Heart right ventricle (tissue), 16 donors: ENCODE measurements at places on chromosomes 16 and 17.

DNA sequence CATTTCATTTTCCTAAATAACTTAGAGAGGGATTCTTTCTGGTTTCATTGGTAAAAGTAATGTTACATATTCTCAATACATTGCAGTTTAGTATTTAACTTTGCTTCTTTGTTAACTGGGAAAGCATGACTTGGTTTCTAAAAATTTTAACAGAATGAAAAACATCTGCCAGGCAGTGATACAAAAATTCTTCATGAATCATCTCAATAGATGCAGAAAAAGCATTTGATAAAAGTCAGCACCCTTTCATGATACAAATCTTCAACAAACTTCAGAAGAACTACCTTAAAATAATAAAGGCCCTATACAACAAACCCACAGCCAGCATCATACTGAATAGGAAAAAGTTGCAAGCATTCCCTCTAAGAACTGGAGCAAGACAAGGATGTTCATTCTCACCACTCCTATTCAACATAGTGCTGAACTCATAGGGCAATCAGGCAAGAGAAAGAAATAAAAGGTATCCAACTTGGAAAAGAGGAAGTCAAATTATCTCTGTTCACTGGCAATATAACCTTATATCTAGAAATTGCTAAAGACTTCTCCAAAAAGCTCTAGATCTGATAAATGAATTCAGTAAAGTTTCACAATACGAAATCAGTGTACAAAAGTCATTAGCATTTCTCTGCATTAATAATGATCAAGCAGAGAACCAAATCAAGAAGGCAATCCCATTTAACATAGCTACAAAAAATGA is 50.4 kb downstream of the SLFN5 start:
- DNase-seq: no peak

GRCh38 chr17:47072886-47073285 is 93.8 kb upstream of the RPRML start:
- peak; percentile 10 for DNase-seq

GRCh38 chr17:2978991-2979390 is 84.4 kb downstream of the OR1D5 start:
- DNase-seq: no peak

DNA sequence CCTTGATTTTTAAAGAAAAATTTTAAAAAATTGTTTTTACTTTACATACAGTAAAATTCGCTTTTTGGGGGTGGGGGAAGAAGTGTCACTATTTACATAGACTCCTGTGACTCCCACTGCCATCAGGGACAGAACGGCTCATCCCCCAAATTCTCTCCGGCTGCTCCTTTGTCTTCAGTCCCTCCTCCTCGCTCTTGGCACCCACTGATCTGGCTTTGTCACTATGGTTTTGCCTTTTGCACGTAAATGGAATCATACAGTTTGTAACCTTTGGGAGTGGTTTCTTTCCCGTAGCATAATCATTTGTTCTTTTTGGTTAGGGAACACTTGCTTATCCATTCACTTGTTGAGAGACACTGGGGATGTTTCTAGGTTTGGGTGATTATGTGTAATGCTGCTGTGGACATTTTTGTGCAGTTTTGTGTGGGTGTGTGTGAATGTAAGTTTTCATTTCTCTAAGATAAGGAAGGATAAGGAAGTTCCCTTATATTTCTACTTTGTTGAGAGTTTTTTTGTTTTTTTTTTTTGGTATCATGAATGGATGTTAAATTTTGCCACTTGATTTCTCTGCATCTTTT is 27.4 kb downstream of the RAB11FIP4 start:
- no peak for DNase-seq

DNA sequence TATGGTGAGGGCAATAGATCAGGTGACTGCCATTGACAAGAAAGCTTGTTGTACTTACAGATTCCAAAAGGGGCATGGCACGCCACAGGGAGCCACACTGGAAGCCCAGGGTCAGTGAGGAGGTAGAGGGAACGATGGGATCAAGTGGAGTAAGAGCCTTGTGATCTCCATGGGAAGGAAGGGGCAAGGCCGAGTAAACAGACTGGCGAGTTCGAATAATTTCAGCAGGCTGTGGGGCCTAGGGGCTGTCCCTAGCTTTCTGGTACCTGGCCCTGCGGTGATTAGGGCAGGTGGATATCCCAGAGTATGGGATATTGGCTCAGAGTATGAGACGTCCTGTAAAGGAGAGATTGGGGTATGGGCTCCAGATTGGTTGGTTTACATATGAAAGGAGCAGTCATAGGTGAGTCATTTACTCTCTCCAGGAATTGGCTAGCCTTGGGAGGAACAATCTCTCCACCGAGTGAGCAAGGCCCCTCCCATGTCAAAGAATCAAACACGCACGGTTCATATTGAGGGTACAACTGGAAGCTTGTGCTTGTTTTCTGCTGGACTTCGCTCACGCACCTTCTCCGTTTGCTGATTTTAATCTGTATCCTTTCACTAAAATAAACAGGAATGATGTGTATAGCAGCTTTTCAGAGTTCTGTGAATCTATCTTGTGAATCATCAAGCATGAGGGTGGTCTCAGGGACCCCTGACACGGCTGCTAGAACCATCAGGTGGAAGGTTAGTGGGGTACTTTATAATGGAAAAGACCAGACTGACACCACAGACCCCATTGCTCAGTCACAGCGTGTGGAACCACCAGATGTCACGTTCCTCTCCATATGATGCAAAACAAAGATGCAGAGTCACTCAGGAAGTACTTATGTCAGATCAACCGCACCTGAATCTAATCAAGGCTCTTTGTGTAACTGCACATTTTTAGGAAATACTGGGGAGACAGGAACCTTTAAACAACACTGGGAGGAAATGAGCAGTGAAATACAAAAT is 27.9 kb downstream of the GABARAPL2 start:
- no peak for DNase-seq
